ENCODE measurements at places on chromosomes 1 and 21.

DNA sequence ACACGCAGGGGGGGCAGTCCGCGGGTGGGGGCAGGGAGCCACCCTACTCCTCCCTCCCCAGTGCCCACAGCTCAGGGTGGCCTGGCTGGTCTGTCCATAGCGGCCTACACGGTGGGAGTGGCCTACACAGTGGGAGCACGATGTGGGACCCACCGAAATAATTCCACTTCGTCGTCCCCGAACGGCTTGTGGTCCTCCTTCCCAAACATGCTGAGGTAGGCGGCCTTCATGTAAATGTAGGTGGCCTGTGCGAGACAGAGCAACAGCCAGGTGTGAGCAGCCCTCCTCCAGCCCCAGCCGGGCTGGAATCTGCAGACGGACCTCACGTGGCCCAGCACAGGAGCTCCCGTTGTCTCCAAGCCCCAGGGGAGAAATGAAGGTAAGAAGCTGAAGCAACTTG is 34.4 kb downstream of the TTC39A start:
- DNase-seq: no peak

GRCh38 chr1:114345930-114346479 is 165.0 kb downstream of the TRIM33 start:
- peak; percentile 63 for DNase-seq

- DNase-seq: no peak
Observed at GRCh38 chr21:32055305-32055704, 182.5 kb downstream of the HUNK start.

- no peak for DNase-seq
Observed at GRCh38 chr1:234536741-234537140, 57.8 kb upstream of the TARBP1 start.

GRCh38 chr21:29638761-29639327 is 301.0 kb downstream of the GRIK1 start:
- DNase-seq: no peak

DNA sequence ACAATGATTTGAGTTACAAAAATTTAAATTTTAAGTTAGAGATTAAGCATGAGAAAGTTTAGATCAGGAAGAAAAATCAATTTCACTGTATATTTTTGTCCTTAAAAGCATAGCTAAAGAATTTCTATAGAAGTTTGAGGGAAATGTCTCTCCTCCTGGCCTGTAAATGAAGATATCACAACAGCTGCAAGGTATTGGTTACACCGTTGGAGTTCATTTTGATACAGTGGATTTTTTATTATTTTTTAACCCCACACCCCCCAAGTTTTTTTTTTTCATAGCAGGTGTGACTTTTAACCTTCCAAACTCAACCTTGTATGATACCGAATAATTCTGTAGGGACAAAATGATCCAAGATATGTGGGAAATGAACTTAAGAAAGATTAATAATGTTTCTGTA is 156.3 kb downstream of the DISP1 start:
- DNase-seq: no peak

GRCh38 chr1:32761253-32761877 is 55.8 kb downstream of the YARS1 start:
- peak; percentile 60 for DNase-seq

- no peak for DNase-seq
Observed at GRCh38 chr1:239242404-239242803, 144.0 kb upstream of the CHRM3 start.

DNA sequence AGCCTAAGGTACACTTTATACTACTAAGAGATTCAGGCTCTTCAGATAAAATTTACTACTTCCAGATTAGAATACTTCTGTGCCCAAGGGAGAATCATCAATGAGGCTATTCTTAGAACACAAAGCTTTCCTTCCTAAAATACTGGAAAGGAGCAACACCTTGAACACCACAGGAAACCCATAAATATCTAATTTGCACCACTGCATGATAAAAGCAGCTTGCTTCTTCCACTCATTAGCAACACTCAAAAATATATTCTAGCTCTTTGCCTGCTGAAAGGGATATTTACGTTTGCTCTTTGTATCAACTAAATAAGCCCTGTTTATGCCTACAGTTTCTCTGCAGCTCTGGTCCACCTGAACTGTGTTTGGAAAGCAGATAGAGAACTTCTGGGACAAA is 284.3 kb downstream of the RWDD3 start:
- no peak for DNase-seq

DNA sequence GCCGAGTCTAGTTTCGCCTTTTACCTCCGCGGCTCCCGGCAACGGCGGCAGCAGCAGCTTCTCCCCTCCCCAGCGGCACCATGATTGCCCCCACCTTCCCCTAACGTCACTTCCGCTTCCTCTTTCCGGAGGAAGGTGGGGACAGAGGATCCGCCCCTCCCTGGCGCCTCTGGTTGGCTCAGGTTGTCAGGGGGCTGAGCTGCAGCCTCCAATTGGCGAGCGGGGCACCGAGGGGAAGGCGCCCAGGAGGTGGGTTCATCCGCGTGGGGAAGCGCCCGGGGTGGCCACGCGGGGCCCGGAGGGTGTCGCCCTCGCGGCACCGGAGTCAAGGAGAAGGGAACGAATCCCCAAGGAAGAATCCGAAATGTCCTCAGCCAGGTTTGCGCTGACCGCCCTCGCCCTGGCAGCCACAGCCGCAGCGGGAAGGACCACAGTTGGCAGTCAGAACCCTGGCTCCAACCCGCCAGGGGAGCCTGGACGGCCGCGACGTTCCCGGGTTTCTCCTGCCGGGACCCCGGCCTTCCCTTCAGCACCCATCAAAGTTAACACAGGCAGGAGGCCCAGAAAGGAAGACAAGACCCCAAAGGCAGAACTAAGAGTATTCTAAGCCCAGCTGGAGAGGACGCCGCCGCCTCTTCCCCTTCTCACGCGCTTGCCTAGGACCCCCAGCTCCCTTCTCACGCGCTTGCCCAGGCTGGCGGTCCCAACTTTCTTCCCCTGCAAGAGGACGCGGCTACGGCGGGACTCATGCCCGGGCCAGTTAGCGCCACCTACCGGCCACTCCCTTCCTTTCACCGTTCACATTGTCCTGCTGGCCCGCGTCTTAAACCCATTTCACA is at the start of gene MTF1:
Gene MTF1, minus strand, starts transcription at position 86 of the 839 bp plus-strand sequence. CDS start 1,934 bp downstream, outside the sequence.
- DNase-seq: peak; percentile 99

GRCh38 chr1:48792961-48793360 is 16.3 kb upstream of the BEND5 start:
- DNase-seq: no peak

DNA sequence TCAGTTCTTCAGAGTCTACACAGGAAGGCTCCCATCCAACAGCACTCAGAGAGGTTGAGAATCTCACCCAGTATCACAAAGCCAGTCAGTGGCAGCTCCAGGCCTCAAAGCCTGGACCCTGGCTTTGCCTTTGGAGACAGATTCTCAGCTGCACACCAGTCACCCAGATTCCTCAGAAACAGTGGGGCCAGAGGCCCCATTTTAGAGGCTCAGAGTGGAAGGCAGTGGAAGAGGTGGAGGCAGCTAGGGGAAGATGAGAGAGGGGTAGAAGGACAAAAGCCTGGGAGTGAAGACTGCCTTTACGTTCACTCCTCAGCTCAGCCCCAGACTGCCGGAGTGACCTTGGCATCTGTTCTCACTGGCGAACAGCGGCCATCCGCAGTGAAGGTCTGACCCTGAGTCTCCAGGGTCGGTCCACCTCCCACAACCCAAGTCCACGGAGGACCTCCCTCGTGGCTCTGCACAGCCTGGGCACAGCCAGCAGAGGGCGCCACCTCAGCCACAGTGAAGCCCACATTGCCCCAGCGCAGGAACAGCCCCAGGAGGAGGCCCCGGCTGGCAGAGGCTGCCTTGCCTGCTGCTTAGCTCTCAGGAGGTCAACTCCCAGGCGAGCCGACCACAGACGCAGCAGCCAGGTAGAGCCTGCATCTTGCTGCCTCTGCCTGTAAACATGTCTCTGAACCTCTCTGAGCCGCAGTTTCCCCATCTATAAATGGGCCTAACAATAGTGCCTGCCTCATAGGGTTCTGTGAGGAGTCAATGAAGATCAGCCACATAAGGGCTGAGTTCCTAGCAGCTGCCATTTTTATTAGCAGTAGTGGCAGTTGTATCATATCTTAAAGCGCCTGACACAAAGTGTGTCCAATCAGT is 5.9 kb upstream of the FNDC5 start:
- DNase-seq: peak; percentile 83

DNA sequence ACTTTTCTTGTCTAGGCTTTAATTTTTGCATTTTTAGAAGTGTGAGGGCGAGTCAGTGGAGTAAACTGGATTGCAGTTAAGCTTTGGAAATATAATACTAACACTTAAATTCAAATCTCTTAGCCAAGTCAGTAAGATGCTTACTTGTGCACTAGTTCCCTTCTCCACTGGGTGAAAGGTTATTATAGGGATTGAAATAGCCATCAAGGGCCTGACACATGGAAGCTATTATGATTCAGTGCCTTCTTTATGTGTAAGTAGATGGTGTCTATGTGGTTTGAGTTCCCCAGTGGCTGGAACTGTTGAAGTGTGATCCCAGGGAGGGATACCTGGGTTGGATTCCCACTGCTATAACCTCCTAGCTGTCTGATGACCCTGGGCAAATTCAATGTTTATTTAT is 24.7 kb upstream of the DMRTA2 start:
- no peak for DNase-seq

GRCh38 chr21:24945910-24946309 is 661.4 kb downstream of the MRPL39 start:
- DNase-seq: no peak

DNA sequence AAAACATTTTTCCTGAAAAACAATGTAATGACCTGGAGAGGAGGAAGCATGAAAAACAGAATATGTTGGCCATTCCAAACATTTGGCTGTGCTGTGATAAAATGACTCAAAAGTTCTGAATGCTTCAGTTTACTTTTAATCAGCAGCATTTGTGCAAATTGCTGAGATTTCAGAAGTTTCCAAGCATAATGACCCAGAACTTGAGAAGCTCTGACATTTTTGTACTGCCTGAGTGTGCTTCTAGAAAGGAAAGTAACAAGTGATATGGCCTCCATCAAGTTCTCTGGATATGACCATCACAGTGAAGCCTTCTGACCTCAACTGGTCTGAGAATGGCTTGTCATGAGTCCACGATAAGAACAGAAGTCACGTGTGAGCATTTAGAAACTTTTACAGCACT is 283.4 kb upstream of the ZRANB2 start:
- no peak for DNase-seq

DNA sequence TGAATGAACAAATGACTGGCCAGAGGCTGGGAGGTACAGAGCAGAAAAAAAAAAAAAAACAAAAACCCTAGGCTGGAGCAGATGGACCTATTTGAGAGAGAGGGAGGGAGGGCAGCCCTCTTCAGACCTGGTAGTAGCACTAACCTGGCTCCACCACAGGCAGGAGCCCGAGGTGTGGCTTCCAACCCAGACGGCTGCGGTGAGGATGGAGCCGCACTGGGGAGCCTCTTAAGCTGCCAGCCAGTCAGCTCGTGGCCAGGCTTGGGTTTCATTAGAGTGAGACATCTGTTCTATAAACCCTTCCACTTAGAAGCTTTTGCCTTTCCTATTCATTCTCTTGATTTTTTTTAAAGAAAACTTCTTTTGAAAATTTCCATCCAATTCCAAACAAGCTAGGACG is 16.8 kb downstream of the LGR6 start:
- DNase-seq: peak; percentile 48

DNA sequence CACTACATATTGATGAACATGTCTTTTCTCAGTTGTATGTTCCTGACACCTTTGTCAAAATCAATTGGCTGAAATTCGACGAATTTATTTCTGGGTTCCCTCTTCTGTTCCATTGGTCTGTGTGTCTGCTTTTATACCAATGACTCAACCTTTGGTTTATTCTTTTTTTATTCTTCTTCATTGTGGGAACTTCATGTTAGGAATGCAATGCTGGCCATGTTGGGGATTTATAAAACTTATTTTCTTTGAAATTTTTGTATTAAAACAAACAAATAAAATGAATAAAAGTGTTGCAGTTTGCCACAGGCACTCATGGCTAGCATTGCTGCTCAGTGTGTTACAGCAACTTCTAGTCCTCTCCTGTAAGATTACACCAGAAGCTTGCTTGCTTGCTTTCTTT is 287.8 kb downstream of the DUSP10 start:
- no peak for DNase-seq

GRCh38 chr1:147273409-147274336 is 31.2 kb downstream of the CHD1L start:
- peak; percentile 85 for DNase-seq

DNA sequence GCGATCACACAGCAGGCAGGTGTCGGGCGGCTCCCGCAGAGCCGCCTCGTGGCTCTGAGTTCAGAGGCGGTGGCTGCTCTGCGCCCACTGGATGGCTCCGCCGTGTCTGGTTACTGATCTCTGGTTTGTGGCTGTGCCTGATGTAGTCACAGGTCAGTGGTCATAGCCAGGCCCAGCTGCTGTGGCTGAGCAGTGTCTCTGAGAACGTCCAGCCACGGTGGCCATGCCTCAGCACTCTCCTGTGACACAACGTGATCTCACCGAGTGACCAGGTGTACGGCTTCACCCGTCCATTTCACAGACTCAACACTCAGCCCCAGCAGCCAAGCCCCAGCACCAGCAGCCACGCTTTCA is 61.2 kb downstream of the KCNN3 start:
- no peak for DNase-seq

DNA sequence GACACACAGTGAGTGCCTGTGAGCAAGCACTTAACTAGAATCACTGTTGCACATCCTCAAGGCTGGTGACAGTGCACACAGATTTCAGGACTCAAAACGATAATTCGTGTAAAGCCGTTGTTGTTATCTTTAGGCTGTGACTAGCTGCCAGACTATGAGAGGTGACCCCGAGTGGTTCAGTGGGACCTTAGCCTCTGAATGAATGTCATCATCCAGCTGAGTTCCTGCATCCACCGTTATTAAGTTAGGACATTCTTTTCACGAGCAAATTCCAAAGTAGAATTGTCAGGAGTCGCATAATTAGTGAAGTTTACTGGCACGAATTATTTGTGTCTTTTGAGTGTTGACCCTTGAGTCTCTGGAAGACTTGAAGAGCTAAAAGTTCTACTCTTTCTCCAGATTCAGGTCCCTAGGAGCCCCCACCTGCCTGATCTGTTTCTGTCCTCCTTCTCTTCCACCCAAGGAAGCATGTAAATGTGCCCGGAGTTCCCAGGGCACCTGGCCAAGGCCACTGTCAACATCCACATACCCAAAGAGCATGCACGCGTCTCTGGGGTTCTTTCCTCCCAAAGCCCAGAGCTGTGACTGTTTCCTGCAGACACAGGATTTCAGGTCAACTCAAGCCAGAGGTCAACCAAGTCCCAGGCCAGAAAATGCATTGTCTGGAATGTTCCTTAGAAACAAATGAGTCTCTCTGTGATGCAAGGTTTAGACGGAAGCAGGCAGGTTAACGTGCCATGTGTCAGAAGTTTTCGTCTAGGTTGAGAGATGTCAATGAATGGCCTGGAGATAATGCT is 207.2 kb downstream of the TOMM20 start:
- DNase-seq: peak; percentile 63
